ENCODE measurements at places on chromosomes 5 and 9.

DNA sequence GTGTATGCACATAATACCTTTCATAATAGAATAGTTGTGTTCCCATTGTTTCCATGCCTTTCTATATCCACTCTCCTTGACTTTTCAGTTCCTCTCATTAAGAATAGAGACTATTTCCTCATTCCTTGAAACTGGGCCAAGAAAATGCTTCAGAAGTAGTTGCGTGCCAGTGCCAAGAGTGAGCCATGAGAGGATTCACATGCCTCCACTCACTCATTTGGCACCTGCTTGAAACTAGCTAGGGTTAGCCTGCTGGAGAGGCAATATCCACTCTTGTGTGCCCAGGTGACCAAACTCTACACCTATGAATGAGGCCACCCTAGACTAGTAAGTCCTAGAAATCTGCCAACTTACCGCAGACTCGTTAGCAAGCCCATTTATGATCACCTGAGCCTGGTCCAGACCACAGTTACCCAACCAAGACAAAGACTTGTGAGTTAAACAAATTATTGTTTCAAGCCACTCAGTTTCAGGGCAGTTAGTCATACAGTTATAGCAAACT, 276.3 kb downstream of the EPB41L4A start:
- no peak for DNase-seq

- no peak for DNase-seq
These were observed 78.4 kb downstream of the SREK1 start for GRCh38 chr5:66222455-66222854.

GRCh38 chr5:31485376-31486207, 46.3 kb downstream of the DROSHA start:
- DNase-seq = no peak

- DNase-seq = no peak
These were observed 85.6 kb downstream of the DAB2IP start for GRCh38 chr9:121736934-121737462.

GRCh38 chr5:11322133-11322532, 561.1 kb upstream of the DAP start:
- no peak for DNase-seq

Measured in endothelial cell (in vitro differentiated cells).